COLO829 (cell line): ENCODE measurements at places on chromosomes 1 and 21.

DNA sequence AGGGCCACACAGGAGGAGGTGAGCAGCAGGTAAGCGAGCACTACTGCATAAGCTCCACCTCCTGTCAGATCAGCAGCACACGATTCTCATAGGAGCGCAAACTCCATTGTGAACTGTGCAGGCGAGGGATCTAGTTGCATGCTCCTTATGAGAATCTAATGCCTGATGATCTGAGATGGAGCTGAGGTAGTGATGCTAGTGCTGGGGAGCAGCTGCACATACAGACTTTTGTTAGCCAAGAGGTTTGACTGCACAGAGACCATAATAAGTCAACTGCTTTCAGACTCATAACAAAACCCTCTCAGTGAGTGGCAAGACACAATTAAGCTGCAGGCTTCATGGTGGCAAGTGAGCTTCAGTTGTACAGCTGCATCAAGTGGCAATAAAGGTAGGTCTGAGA is 83.4 kb downstream of the PSMG1 start:
- no peak for DNase-seq

DNA sequence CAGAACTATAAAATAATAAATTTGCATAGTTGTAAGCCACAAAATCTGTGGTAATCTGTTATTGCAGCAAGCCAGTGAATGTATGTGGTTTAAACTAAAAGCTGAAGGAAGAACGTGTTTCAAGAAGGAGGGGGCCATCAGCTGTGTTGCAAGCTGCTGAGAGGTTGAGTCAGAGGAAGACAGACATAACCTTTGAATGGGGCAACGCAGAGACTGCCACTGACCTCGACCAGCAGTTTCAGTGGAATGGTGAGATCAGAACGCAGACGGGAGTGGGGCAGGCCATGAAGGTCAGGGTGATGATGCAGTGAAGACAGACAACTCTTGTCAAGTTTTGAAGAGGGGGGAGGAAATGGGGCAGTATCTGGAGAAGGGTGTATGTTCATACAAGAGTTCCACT is 23.2 kb upstream of the QSOX1 start:
- DNase-seq, result peak; percentile 51

DNA sequence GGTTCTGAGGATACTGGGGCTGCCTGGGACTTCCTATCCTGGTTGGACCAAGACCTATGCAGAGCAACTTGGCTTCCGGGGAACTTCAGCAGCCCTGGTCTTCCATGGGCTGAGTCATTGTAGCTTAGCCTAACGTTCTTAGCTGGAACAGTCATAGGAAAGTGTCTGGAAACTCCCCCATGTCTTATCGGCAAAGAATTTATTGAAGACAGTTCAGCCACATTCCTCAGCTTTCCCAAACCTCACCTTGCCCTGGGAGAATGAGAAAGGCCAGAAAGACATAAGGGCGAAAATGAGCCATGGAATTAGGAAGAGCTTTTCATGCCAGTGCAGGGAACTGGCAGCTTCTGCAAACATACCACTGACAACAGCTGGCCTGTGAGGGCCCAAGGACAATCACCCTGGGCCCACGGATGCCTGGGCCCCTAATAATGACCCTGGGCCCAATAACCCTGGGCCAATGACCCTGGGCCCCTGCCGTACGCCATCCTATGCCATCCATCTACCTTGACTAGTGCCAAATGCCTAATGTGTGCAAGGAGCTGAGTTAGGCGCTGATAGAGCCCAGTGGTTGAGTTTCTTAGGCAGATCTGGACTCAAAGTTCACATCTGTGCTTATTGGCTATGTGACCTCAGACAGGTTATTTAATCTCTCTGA is 114.4 kb upstream of the GADD45A start:
- no peak for DNase-seq

- peak; percentile 57 for DNase-seq
Measured at GRCh38 chr1:229664133-229664689, 38.2 kb downstream of the URB2 start.

- DNase-seq, result no peak
Measured at GRCh38 chr1:118841521-118841920, 146.6 kb downstream of the TBX15 start.

GRCh38 chr1:58773406-58773840 is 10.4 kb downstream of the JUN start:
- DNase-seq, result no peak

- DNase-seq, result no peak
Measured at GRCh38 chr1:55723001-55723400, 507.8 kb upstream of the USP24 start.

GRCh38 chr1:219784660-219785381 is 143.5 kb downstream of the SLC30A10 start:
- no peak for DNase-seq

DNA sequence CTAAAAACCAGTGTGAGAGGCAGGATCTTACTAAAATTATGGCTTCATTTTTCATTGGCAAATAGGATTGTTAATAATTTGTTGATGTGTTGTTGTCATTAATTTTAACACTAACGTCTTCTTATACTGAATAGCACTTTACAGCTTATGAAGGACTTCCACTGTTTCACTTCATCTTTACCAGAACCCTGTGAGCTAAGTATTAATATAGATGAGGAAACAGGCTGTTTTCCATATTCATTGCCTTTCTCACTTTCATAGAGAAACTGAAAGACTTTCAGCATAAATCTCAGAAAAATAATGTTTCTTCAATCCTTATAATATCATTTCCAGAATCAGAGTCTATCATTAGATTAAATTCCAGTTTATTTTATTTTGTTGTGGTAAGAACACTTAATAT is 8.5 kb downstream of the MAP10 start:
- DNase-seq, result no peak

DNA sequence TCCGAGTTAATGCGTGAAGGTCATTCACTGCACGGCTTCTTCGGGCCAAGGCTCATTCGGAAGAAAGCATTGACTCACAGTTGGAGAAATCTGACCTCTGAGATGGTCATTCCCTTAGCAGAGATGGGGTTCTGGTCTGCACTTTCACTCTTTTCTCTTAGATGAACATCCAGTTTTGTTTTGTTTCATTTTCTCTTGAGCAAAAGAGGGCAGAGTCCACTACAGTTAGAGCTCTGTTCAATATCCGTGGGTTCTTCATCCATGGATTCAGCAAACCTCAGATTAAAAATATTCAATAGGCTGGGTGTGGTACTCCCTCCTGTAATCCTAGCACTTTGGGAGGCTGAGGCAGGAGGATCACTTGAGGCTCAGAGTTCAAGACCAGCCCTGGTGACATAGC is 57.4 kb upstream of the SIPA1L2 start:
- DNase-seq, result no peak

- DNase-seq, result no peak
Measured at GRCh38 chr21:45540601-45540970, 1.7 kb downstream of the SLC19A1 start.

GRCh38 chr21:42619166-42619565 is 34.3 kb upstream of the PDE9A start:
- no peak for DNase-seq

DNA sequence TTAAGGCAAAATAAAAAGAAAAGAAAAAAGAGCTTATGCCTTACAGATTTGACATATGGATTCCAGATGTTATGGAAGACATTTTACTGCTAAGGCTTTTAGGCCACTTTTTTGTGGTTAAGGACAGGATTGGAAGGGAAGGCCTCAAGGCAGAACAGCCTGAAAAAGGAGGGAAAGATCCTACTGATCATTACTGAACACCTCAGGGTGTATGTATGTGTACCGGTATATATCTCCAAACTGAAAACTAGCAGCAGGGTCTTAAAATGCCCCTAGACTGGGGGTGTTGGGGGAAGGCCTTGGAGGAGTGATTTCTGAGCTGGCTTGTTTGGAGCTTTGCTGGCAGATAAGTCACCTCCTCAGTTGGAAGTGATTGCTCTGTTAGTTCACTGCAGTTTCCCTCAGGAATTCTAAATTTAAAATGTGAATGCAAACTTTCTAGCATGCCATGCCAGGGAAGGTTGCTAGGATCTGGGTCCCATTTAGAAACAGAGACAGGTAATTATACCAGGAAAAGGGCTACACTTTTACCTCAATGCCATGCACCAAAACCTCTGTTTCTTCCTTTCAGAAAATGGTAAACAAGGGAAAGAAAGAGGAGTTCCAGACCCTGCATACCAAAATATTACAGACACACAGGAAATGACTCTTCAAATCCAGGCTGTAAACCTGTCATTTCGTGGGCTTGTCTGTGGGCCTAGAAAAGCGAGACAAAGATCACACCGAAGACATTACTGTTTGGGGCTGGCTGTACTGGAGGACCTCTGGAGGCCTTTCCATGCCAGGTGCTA is 15.0 kb downstream of the C1orf52 start:
- no peak for DNase-seq

- DNase-seq, result no peak
Measured at GRCh38 chr1:221891708-221892107, 149.8 kb upstream of the DUSP10 start.

GRCh38 chr1:110877364-110877763 is 4.4 kb downstream of the CD53 start:
- DNase-seq, result no peak

DNA sequence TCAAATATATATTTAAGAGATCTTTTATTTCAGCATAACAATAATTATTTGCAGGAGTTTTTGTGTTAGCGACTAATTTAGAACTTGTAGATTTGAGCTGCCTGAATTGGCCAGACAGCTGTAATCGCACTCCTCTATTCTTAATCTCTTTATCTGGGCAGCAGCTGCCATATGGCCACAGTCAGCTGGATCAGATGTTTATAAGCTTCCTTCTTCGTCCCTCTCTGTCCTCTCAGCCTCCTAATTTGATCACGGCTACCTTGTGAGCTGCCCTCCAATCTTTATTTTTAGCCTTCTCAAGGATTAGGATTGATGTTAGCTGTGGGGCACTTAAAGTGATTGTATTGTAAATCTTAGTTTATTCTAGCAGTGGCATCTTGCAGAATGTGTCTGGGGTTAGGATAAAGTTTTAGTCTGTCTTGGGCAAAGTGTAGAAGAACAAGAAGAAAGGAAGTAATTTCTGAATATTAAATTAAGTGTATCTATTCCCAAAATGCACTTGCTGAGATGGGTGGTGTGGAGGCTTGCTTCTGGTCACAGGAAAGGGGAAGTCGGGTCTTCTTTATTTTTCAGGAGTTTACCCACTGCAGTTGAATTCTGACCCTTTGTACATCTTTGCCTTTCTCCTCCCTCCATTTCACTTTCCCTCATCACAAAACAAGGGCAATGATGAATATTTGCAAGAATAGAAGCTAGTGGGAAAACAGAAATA is 1.1 kb downstream of the ZBTB18 start:
- no peak for DNase-seq

DNA sequence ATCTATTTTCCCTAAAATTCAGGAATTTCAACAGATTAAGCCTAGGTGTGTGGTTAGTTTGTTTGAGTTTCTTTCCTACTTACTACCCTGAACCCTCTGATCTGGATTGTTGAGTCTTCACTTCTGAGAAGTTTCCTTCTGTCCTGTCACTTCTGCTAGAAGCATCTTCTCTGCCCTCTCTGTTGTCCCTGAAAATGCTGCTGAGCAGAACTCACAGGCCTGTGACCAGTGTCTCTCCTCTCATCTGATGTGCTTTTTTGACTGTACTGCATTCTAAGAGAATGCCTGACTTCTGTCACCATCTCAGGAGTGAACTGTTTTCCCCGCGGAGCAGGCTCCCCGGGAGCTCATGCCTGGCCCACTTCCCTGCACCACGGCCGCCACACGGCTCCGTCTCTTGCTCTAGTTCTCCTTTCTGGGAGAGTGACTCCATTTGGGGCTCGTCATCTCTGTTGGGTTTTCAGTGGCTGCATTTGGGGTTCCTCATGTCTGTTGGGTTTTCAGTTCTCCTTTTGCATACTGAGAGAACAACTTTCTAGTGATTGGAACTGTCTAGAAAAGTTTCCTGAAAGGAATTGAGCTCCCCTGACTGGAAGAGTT is 77.9 kb downstream of the POFUT2 start:
- no peak for DNase-seq

- DNase-seq, result peak; percentile 69
Measured at GRCh38 chr1:37123276-37124115, 89.2 kb upstream of the GRIK3 start.

DNA sequence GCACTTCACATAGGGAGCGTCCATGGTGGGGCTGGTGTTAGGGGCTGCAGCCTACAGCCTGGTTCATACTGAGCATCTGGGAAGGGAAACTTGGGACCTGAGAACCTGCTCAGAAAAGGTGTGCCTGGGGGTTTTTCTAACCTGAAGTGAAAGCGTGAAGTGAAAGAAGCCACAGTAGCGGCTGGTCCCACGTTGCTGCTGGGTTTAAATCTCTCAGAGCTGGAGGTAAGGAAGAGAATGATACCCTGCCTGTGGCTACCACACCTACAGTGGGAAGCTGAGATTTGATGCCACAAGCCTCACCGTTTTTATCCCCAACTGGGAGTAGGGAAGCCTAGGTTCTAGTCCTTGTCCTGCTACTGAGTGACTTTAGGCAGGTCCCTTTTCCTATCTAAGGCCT is 21.0 kb upstream of the FUCA1 start:
- no peak for DNase-seq

DNA sequence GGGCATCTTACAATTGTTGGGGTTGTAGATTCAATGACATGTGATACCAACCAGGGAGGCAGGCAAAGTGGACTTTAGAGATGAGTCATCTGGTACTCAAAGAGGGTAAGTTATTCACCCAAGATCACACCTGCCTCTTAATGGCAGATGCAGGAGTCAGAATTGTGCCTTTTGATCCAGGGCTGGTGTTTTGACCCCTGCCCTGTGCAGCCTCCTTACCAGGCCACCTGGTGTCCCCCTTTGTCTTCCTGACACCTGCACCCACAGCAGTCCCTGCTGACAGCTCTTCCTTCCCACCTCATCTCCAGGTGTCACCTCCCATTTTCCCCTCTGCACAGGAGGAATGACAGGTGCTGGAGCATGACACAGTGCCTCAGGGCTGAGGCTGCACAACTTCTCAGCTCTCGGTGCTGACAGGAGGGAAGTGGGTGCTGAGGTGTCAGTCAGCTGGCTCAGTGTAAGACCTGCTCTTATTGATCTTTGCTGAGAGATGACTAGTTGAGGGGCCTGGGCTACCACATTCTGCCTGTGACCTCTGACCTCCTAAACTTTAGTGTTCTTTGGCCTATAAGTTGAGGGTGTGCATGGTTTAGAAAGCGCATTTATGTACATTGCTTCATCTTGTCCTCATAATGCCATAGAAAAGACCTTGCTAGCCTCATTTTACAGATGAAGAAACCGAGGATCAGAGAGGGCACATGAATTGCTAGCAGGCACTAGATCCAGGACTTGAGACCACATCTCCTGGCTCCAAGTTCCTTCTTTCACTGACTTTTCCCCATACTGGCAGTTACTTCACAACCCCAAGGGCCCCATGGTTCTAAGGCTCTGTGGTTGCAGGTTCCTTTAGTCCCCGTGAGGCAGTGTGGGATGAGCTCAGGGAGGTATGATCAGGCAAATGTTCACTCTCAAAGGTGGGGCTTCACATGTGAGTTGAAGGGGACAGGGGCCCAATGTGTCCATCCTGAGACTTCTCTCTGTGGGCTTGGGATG is 31.3 kb downstream of the CACNA1E start:
- DNase-seq, result no peak

DNA sequence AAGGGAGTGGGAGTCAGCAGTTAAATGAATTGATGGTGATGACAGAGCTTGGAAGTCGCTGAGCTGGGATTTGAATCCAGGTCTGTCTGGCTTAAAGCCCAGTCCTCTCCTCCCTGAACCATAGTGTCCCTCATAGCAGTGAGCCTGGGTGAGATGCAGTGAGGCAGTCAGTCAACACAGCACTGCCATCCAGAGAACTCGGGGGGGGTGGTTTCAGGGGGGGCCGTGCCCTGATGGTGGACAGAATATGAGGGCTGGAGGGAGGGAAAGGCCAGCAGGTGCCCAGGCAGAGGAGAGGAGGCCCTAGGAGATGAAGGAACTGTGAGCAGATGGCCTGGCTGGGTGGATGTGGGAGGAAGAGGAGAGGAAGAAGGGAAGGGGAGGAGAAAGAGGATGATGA is 405.6 kb downstream of the PTPRU start:
- no peak for DNase-seq

GRCh38 chr1:16175610-16176553 is 20.0 kb upstream of the EPHA2 start:
- DNase-seq, result no peak
